ENCODE measurements at places on chromosomes 13 and 19.
A peak's percentile ranks its signal among the peaks of the same experiment; 100 is the strongest.

- no peak for DNase-seq
Measured at GRCh38 chr19:46250076-46250735, 20.7 kb downstream of the IGFL1 start.

DNA sequence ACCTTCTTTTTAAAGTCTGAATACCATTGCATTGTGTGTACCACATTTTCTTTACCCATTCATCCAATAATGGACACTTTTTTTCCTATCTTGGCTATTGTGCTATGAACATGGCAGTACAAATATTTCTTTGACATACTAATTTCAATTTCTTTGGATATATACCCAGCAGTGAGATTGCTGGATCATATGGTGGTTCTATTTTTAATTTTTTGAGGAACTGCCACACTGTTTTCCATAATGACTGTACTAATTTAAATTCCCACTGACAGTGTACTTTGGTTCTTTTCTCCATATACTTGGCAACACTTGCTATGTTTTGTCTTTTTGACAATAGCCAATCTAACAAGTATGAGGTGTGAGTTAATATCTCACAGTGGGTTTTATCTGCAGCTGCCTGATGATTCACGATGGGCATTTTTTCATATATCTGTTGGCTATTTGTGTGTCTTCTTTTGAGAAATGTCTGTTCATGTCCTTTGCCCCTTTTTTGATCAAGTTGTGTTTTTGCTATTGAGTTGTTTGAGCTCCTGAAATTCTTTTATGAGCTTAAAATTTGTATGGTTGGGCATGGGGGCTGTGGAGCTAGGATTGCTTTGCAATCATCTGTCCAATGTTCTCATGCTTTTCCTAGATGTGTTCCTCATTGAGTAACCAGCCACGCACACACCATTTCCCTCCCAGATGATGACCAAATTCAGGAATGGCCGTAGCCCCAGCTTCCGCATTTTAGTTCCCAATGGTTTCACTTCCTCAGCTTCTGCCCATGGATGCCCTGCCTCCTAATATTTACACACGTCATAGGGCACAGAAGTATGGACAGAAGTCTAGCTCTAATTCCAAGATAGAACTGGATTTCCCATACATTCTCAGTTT, 380.0 kb upstream of the SGCG start:
- no peak for DNase-seq

- DNase-seq, result no peak
Measured at GRCh38 chr13:45257638-45258333, 56.9 kb upstream of the KCTD4 start.

DNA sequence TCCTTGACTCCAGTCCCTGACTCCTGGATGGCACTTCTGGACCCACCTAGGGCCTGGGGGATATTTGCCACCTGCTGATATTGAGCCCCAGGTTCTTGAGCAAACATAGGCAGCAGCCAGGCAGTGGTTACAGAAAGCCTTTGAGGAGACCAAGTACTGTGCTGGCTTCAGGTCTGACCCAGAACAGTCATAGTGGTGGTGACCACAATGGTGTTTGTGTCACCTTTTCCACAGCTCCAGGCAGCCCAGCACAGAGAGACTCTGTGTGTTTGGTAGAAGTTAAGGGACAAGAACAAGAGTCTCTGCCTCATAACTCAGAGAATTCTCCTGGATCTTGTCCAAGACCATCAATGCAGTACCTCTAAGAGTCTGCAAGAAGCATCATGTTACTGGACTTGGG, 14.6 kb upstream of the CLC start:
- DNase-seq, result peak; percentile 15

DNA sequence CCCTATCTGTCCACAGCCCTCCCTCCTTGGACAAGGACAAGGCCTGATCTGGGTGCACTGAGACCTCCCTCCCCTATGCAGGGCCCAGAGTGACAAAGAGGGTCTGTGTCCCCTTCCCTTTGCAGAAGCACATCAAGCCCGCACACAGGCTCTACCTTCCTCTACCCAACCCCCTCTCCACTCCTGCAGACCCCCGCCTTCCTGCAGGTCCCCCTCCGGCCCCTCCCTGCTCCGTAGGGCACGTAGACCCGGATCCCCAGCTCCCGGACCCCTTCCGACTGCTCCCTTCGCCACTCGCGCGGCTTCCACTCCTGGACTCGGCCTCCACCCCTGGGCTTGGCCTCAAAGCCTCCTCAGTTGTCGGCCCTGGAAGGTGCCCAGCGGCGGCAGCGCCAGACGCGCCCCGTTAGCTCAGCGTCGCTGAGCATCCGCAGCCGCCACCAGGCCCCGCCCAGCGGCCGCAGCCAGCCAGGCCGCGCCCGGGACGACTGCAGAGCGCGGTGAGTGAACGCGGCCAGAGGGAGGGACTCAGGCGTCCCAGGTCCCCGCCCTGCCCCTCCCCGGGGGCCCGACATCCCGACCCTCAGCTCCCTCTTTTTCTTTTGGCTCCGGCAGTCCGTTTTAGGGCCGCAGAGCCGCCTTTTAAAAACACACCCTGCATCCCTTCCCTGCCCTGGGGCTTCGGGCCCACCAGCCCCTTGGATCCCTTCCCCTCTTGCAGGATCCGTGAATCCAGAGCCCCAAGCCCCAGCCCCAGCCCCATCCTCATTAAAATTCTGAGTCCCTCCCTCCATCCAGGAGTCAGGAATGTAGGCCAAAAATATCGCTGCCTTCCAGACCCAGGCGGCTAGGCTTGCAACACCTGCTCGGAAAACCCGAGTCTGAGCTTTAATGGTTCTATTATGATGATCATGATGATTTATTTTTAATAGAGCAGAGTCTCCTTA, 1.5 kb upstream of the MYADM start:
- peak; percentile 69 for DNase-seq

- DNase-seq, result no peak
Measured at GRCh38 chr19:10919352-10920287, 8.8 kb downstream of the YIPF2 start.

DNA sequence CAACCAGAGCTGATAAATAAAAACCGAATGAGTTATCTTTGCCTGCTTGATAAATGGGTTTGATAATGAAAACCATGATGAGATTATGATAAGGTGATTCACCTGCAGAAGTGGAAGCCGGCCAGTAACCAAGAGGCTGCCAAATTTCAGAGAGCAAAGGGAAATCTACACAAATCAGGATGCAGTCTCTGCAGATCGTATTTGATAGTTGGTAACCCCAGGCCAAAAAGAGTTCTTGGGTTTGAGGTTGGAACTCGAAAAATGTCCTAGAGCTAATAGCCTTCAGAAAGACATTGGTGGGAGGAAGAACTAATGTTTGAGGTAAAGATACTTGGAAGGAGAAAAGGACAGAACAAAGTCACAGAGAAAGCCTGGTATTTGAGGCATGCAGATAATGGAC, 9.6 kb upstream of the LATS2 start:
- no peak for DNase-seq

GRCh38 chr13:87906411-87906810, 235.2 kb downstream of the SLITRK5 start:
- DNase-seq, result no peak

DNA sequence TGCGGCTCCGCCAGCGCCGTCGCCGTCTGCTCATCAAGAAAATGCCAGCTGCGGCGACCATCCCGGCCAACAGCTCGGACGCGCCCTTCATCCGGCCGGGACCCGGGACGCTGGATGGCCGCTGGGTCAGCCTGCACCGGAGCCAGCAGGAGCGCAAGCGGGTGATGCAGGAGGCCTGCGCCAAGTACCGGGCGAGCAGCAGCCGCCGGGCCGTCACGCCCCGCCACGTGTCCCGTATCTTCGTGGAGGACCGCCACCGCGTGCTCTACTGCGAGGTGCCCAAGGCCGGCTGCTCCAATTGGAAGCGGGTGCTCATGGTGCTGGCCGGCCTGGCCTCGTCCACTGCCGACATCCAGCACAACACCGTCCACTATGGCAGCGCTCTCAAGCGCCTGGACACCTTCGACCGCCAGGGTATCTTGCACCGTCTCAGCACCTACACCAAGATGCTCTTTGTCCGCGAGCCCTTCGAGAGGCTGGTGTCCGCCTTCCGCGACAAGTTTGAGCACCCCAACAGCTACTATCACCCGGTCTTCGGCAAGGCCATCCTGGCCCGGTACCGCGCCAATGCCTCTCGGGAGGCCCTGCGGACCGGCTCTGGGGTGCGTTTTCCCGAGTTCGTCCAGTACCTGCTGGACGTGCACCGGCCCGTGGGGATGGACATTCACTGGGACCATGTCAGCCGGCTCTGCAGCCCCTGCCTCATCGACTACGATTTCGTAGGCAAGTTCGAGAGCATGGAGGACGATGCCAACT, 24.4 kb upstream of the KCTD15 start:
- DNase-seq, result no peak

GRCh38 chr13:106561551-106562170, 6.3 kb downstream of the ARGLU1 start:
- peak; percentile 74 for DNase-seq

DNA sequence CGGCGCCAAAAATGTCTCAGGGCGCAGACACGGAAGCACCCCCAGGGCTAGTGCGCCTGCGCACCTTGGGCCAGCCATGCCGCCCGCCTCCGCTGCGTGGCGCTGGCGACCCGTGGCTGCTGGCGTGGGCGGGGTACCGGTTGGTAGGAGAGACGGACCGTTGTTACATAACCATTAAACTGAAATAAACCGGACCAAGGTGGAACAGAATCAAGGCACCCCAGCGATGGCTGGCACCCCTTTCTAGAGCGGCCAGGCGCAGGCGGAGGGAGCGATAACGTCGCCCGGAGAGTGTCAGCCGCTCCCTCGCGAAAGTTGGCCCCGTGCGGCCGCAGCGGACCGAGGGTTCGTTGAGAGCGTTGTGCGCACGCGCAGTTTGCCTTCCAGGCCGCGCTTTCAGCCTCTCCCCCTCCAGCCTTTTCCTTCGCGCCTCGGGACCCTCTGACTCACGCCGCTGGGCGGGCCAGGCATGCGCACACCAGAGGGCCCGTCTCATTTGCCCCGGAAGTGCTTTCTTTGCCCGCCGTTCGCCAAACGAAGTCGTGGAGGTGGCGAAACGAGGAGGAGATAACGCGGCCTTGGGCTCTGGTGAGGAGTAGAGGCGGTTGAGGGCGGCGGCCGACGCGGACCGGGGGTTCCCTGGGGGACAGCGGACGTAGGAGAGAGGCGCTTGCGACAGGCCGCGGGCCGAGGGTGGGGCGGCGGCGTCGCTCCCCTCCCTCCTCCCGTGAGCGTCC, at the start of the genes PLEKHJ1 and SF3A2:
PLEKHJ1 (minus strand) TSS at position 16 of the 737 bp plus-strand sequence. CDS start 81 bp downstream, outside the sequence.
SF3A2 (plus strand) TSS at position 511 of the 737 bp plus-strand sequence. CDS start 6,595 bp downstream, outside the sequence.
- peak; percentile 98 for DNase-seq

- DNase-seq, result no peak
Measured at GRCh38 chr13:111111376-111111937, 3.7 kb upstream of the ARHGEF7 start.

DNA sequence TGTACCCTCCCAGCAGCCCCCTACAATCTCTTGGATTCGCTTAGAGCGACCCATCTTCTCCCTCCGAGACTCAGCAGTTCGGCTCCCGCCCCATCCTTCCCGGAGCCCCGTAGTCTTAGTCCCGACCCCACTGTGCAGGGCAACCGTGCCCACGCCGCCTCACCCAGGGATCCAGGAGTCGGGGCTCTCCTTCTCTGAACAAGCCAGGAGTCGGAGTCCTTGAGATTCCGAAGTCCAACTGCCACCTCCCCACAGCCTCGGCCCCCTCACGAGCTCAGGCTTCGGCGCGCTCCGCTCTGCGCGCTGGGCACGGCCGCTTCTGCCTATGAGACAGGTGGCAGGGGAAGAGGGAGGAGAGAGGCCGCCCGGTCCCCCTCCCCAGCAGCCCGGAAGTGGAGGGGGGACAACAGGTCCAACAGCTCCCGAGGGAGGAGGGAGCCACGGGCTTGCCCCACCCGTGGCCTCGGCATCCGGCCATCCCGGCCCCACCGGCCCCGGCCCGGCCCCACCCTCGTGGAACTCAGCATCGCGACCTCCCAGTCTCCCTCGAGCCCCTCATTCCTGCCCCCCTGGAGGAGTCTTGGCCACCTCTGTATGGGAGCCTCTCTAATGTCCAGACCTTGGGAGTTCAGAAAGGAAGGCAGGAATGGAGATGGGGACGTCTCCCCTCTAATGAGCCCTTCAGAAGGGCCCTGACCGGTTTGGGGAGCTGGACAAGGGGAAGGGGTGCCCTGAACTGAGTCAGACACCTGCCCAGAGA, at the start of gene PHLDB3:
PHLDB3 (minus strand) TSS at position 321 of the 760 bp plus-strand sequence. CDS start 628 bp downstream, outside the sequence.
- DNase-seq, result no peak

GRCh38 chr13:101127741-101128353, 288.5 kb downstream of the NALCN start:
- no peak for DNase-seq

DNA sequence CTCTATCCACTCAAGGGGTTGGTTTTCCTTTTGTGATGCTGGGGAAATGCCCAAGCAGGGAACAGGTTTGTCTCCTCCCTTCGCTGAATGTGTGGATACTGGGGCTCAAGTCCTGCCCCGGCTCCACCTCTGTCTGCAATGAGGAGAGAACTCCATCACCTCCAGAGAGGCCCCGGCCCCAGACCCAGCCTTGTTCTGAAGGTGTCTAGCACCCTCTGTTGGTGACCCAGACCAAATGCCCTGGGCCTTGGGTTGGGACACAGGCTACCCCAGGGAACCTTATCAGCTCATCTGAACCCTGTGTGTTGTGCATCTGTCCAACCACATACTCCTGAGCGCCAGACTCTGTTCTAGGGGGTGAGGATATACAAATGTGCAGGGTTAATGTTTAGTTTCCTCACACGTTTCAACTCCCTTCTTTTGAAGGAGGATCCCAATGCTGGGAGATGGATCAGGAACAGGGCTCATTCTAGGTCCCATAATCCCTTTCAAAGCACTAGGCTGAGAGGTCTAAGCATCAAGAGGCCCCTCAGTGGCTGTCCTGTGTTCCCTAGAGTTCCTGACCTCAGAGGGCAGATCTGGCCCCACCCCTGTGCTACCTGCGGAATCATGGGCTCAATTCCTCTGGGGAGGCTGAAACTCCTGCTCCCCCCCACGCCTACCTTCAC, 112.5 kb upstream of the SLC7A1 start:
- peak; percentile 27 for DNase-seq

GRCh38 chr13:84399320-84400085, 517.2 kb upstream of the SLITRK1 start:
- no peak for DNase-seq

GRCh38 chr19:15316498-15316897, 15.8 kb downstream of the BRD4 start:
- no peak for DNase-seq

GRCh38 chr19:47429140-47429793, 9.9 kb upstream of the MEIS3 start:
- no peak for DNase-seq
